ENCODE measurements at places on chromosomes 1 and 21.

DNA sequence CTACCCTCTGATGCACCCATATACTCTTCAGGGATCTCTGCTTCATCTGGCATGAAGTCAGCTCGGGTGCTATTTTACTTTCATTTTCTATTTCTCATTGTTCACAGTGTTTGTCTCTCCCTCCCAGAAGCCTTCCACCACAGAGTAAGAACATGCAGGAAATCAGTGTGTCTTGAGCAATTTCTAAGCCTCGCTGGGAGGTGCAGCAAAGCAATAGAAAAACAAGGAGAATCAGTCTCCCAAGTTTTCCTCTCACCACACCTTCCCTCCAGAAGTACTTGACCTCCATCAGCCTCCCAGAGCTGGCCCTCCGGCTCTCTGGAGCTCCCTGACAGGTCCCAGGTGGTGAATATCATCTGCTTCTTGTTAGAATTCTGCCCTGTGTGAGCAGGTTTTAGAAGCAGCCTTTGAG is 594.7 kb upstream of the CAMK1G start:
- DNase-seq = no peak

GRCh38 chr1:182035097-182035770 is 26.3 kb downstream of the ZNF648 start:
- DNase-seq = no peak

GRCh38 chr1:178528228-178528952 is 15.5 kb downstream of the TEX35 start:
- no peak for DNase-seq

GRCh38 chr1:38527373-38527966 is 332.1 kb downstream of the RRAGC start:
- no peak for DNase-seq

GRCh38 chr1:243394601-243395464 is 139.0 kb downstream of the SDCCAG8 start:
- DNase-seq = no peak

DNA sequence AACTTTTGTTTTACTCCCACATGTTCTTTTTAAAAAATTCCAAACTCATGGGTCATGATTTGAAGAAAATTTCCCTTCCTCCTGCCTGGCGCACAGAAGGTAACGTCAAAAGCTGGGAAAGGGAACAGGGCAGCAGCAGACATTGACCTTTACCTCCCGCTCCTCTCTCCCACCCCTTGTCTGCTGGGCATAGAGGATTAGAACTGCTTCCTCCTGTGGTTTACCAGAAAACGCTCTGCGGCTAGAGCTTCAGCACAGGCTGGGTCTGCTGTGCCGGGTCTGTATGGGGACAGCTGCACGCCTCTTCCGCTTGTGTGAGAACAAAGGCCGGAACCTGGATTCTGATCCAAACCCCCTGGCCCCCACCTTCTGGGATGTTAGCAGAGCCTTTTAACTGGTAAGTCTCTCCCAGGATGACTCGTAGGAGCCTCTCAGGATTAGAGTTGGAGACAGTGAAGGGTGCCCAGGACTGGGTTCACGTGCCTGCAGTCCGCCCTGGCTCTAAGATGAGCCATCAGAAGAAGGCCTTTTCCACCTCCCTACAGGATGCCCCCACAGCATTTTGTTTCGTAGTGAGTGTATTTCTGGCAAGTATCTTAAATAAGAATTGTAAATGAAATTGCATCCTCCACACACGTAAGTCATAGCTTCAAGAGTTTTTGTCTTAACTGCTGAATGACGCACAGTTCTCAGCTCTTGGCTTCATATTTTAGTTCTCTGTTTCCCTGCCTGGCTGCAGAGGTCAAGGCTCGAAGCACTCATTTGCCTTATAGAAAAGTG is 5.2 kb downstream of the H6PD start:
- DNase-seq = no peak

DNA sequence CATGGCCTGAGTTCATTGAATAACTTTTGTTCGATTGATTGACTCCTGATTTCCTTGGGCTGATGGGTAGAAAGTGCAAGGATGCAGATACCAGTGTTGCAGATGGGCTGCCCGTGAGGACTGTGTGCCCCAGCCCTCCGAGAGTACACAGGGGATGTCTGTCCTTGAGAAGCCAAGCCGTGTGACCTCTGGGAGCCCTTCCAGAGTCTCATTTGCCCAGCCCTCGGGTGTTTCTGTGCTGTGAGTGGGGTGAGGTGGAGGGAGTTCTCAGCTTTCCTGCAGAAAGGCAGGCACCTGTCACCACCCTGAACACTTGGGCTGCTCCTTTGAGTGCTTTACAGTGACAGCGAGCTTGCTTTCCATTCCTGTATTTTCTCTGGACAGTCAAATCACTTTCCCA is 96.4 kb upstream of the CACNA1E start:
- no peak for DNase-seq

DNA sequence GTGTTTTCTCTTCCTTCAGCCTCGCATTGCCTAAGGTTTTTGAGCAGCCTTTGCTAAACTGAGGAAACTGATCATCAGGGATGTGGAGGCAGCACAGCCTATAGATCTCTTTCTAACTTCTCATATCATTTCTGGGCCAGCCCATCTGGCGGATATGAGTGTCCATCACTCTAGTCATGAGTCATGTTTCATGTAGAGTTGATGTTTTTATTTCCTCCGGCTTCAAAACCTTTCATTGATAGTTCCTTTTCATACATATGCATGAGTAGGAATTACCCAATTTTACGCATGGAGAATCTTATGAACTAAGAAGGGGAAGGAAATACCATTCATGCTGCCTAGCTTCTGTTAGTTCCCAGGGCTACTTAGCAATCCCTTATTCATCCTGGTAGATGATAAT is 66.3 kb downstream of the SPATA46 start:
- DNase-seq = no peak

- DNase-seq = no peak
Measured at GRCh38 chr21:27292783-27293182, 325.9 kb upstream of the ADAMTS5 start.

GRCh38 chr1:234396092-234396491 is 22.8 kb downstream of the COA6 start:
- no peak for DNase-seq

Measured in thoracic aorta (tissue), 2 donors.